Stromal cell of bone marrow (primary cell): ENCODE measurements at places on chromosomes 7 and 10.

DNA sequence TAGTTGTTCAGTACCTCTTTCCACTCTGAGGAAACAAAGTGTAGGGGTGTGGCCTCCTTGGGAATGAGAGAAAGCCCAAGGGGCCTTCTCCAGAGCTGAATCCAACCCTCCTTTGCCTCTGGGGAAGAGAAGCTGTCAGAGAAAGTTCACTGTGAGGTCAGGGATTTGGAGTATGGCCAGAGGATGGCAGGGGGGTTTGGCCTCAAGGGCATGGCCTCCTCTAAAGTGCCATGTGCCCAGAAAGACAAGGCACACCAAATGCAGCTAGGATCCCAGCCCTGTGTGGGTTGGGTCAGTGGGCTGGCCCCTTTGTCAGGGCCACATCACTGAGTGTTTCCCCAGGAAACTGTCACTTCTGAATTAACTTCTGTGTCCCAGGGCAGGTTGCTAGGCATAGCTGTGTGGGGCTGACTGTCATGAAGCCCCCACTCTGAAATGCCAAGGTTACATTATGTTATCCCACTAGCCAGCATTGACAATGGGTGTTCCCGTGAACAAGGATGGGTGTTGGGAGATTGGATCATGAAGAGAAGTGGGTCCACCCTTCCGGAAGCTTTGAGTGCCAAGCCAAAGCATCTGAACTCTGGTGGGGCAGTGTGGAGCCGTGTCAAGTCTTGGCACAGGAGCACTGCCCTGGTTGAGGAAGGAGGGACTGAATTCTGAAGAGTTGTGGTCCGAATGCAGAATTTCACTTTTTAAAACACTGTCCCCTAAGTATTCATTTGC, 123.3 kb downstream of the ZMIZ1 start:
- DNase-seq: no peak

GRCh38 chr10:102436312-102436711, 3.9 kb upstream of the CUEDC2 start:
- DNase-seq: no peak

DNA sequence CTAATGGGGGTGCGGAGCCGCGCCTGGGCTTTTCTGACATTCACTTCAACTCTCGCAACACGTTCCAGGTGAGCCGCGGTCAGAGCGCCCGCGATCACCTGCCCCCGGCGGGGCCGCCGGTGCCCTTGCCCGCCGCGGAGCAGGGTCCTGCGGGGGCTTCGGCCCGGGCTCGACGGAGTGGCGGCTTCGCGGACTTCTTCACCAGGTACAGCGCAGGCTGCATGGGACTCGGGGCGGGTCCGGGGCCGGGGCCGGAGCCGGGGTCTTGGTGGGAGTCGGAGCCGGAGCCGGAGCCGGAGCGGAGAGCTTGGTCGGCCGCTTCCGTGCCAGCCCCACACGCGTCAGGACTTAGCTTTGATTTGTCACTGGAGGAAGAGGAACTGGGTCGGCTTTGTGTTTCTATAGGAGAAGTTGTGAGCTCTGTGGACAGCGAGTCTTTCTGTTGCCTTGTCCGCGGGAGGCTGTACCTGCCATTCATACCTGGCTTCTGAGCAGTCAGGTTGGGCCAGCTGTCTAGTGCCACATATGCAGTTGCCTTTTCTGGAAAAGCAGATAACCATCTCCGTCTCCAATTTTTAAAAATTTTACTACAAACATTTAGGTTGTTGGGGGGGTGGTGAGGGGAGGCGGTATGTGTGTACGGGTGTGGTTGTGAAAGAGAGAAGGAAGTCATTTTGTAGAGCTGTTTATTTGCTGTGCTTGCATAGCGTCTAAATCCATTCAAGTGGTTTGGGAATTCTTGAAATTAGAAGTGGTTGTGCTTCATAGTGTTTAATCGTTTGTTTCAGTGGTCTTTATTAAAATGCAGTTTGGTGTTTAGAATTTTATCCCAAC, 1.3 kb downstream of the TBC1D12 start:
- peak; percentile 33 for DNase-seq

DNA sequence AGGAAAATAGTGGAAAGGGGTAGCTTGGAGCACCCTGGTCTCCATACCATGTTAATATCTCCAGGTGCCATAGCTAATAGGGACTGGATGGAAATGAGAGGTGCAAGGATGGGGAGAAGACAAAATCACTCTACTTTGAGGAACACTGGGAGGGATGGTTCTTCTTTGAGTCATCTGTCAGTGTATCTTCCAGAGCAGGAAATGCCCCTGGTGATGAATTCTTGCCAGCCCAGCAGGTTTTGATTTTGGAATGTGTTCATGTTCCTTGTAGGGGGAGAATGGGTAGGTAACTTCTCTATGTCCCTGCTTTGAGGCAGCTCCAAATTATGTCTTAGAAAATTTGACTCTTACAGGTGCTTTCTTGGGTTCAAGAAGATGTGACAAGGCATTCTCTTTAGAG, 177.0 kb upstream of the GLI3 start:
- DNase-seq: no peak

DNA sequence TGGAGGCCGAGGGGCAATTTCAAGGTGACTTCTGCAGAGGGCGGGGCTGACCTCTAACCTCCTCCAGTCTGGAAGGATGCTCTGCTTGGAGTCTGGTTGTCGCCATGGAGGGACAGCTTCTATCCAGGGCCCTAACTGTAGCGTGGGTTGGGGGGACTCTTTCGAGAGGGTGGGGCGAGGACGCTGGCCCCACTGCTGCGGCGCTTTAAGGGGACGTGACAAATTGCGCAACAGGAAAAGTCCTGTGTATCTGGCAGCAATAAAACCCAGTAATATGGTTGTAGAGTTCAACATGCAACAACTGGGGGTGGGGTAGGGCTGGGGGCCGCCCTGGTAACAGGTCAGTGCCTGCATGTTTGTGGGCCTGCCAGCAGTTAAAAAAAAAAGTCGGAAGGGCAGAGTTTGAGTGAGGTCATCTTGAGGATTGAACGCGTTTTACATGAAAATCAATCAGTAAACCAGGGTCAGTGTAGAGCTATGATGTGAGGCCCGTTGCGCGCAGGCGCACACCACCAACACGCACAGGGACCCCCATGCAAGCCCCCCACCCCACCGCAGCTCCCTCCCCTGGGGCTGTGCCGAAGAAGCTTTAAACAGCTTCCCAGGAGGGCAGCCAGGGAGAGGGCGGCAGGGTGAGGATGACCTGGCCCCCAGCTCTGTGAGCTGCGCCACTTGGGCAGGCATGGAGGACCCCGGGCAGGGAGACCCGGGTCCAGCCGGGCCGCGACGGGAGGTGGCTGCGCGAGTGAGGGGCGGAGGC, 4.3 kb downstream of the SHH start:
- DNase-seq: no peak

DNA sequence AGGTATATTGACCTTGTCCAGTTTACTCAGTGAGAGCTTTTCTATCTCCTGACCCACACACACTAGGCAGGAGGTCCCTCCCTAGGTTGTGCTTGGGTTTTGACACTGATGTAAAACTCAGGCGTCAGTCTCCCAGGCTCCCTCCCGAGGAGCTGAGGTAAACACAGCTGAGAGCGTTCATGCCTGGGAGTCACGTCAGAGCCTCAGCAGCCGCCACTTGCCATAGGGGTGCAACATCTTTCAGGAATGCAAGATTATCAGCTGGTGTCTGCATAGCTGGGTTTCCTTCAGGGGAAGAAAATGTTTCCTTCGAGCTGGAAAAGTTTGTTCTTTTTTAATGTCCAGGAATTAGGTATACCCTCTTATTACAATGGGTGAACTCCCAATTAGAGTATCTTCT, 70.6 kb downstream of the FGFR2 start:
- no peak for DNase-seq
